B cell (primary cell): ENCODE measurements at places on chromosomes 11 and 22.

- no peak for DNase-seq
Measured at GRCh38 chr22:23781511-23782183, 5.1 kb upstream of the SMARCB1 start.

- no peak for DNase-seq
Measured at GRCh38 chr22:27624705-27625104, 176.9 kb downstream of the MN1 start.

DNA sequence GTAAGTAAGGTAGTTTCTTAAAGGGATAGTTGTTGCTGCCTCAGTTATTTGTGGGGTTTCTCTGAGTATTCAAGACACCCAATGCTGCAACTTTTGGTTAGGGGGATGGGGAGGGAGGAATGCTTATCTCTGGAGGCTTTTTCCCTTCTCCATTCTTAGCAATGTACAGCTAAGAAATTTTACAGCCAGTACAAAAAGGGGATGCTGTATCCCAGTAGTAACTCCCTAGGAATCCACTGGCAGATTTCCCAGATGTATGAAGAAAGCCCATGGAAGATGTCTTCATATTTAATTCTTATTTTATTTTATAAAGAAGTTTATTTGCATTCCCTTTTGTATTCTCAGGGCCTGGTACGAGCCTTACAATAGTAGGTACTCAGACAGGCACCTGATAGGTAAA lies 154.8 kb downstream of the ENTHD1 start:
- no peak for DNase-seq

- DNase-seq, result peak; percentile 31
Measured at GRCh38 chr11:1556278-1556902, 15.7 kb downstream of the DUSP8 start.

GRCh38 chr22:42648368-42649245 lies 585 bp downstream of the CYB5R3 start:
- peak; percentile 71 for DNase-seq

DNA sequence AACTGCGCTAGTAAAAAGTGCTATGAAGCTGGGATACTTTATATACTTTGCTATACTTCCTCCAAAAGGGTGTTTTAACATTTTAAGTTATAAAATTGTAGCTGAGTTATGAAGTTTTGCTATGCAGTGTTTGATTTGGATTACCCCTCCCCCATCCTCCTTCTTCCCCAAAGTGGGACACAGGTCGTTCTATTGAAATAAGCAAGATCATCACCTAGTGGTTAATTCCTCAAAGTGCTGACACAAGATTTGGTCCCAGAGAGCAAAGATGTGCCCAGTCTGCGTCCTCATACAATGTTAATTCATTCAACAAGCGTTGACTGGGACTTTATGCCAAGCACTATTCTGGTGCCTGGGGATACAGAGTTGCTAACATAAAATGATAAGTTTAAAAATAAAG lies 78.5 kb downstream of the SPON1 start:
- no peak for DNase-seq

DNA sequence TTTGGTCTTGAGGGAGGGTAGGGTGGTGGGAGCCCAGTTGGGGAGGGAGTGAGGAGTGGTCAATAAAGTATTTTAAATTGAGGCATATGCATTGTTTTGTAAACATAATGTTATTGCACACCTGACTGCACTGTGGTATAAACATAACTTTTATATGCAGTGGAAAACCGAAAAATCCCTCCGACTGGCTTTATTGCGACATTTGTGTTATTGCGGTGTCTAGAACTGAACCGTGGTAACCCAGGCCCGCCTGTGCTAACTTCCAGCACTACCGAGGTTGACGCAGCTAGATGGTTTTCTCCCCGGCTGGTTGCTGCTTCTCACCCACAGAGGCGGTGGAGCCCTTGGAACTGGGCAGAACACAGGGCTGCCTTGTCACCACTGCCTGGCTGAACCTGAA lies 7.6 kb upstream of the RNH1 start:
- no peak for DNase-seq

- no peak for DNase-seq
Measured at GRCh38 chr11:23875176-23875850, 621.5 kb upstream of the LUZP2 start.

GRCh38 chr22:47100019-47100418 lies 337.6 kb downstream of the TBC1D22A start:
- DNase-seq, result no peak

DNA sequence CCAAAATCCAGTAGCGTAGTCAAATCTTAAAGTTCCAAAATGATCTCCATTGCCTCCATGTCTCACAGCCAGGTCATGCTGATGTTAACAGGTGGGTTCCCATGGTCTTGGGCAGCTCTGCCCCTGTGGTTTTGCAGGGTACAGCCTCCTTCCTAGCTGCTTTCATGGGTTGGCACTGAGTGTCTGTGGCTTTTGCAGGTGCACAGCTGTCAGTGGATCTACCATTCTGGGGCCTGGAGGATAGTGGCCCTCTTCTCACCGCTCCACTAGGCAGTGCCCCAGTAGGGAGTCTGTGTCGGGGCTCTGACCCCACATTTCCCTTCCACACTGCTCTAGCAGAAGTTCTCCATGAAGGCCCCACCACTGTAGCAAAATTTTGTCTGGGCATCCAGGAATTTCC lies 132.8 kb downstream of the KCNC1 start:
- no peak for DNase-seq

DNA sequence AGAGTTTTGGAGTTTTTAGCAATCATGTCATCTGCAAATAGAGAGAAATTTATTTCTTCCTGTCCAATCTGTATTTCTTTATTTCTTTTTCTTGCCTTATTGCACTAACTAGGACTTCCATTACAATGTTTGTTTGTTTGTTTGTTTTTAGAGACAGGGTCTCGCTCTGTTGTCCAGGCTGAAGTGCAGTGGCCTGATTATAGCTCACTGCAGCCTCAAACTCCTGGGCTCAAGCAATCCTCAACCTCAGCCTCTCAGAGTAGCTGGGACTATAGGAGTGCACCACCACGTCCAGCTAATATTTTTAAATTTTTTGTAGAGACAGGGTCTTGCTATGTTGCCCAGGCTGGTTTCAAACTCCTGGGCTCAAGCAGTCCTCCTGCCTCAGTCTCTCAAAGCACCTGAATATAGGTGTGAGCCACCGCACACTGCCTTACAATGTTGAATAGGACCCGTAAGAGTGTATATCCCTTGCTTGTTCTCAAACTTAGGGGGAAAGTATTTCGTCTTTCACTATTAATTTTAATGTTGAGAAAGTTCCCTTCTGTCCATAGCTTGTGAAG lies 29.6 kb upstream of the MAPK1 start:
- DNase-seq, result no peak

- DNase-seq, result no peak
Measured at GRCh38 chr11:128559496-128560103, 27.8 kb downstream of the ETS1 start.

DNA sequence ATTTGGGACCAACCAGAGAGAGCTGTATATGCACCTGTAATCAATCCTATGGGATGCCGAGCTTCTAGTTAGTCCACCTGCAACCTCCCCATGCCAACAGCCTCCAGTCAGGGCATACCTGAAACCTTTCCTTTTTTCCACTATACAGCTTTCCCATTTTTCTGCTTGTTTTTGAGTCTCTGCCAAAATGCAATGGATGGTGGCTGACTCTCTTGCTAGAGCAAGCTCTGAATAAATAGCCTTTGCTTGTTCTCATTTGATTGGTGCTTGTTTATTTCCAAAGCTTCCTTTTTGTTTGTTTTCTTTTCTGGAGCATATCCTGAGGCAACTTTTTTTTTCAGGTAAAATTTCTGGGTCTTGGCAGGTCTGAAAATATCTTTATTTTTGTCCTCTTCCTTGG lies 58.0 kb upstream of the PLET1 start:
- DNase-seq, result no peak

DNA sequence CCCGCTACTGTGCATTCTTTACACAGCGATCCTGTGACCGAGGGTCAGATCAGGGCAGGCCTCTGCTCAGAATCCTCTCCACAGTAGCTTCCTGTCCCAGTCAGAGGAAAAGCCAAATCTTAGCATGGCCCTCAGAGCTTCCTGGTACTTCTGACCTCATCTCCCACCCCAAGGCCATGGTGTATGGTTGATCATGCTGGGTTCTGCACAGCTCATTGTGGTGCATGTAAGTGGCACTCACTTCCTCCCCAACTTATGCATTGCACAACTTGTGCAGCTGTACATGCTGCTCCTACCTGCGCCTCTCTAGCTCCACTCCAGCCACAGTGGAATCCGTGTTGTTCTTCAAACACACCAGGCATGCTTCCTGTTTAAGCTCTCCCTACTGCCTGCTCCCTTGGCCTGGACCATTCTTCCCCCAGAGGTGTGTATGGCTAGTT lies 20.3 kb downstream of the BMAL1 start:
- DNase-seq, result no peak

GRCh38 chr11:36193290-36193619 lies 96.0 kb downstream of the COMMD9 start:
- DNase-seq, result no peak

- DNase-seq, result no peak
Measured at GRCh38 chr11:67705264-67705663, 30.8 kb upstream of the ALDH3B2 start.

DNA sequence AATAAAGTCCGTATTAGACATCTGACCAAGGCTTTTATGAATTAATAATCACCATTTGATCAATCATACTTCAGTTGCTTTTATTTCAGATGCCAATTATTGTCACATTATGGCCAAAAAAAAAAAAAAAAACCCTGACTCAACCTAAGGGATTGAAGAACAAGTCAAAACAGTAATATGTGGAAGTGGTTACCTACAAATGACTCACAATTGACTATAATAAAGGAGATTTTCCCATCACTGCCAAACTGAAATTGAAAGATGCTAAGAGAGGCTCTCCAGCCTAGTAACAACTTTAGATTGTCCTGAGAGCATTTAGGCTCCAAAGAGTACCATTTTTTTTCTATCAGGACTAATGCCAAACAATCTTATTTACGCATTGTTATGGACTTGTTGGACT lies 35.2 kb downstream of the SOX6 start:
- DNase-seq, result no peak

- DNase-seq, result no peak
Measured at GRCh38 chr22:25557218-25557617, 7.3 kb upstream of the GRK3 start.

GRCh38 chr22:49208768-49209252 lies 618.9 kb downstream of the BRD1 start:
- no peak for DNase-seq

- no peak for DNase-seq
Measured at GRCh38 chr11:29751618-29752017, 265.2 kb downstream of the KCNA4 start.

GRCh38 chr11:102761646-102762238 lies 18.7 kb downstream of the MMP10 start:
- DNase-seq, result no peak

DNA sequence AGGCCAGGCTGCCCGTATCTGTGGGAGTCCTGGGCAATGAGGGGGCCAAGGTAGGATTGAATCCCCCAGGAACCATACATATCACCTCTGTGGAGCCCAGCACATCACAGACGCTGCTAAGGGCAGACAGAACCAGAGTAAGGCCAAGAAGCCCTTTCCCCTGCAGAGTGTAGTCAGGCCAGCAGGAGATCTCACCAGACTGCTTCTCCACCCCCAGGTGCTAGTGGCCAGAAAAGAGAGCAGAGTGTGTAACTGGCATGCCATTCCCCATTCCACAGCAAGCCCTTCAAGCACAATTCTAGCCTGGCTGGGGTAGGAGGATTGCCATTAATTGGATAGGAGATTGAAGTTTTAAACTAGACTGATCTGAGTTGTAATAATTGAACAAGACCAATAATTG lies 28.0 kb upstream of the FCHSD2 start:
- no peak for DNase-seq

GRCh38 chr11:23236826-23237555 lies 376.7 kb upstream of the CCDC179 start:
- no peak for DNase-seq

DNA sequence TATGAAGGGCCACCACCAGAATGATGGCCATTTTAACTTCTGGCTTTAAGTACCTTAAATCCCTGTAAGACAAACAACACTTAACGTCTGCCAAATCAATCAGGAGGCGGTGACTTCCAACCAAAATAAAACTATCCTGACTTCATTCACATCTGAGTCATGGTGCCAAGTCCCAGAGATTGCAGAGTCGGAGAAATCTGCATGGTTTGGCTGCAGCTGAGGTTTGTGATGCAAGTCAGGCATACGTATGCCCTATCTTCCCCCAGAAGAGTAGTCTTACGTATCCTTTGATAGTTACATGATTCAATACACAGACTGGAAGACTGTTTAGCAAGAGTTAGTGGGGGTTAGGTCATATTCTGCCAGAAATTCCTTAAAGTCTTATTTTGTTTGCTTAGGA lies 1.7 kb upstream of the GAB2 start:
- no peak for DNase-seq

- peak; percentile 79 for DNase-seq
Measured at GRCh38 chr11:65355013-65355775, 643 bp downstream of the TIGD3 start.

- peak; percentile 93 for DNase-seq
Measured at GRCh38 chr22:42070517-42071422, at the start of gene NAGA. Gene NAGA, minus strand, starts transcription at chr22:42070812. Its CDS starts 515 bp downstream, at chr22:42070297.

DNA sequence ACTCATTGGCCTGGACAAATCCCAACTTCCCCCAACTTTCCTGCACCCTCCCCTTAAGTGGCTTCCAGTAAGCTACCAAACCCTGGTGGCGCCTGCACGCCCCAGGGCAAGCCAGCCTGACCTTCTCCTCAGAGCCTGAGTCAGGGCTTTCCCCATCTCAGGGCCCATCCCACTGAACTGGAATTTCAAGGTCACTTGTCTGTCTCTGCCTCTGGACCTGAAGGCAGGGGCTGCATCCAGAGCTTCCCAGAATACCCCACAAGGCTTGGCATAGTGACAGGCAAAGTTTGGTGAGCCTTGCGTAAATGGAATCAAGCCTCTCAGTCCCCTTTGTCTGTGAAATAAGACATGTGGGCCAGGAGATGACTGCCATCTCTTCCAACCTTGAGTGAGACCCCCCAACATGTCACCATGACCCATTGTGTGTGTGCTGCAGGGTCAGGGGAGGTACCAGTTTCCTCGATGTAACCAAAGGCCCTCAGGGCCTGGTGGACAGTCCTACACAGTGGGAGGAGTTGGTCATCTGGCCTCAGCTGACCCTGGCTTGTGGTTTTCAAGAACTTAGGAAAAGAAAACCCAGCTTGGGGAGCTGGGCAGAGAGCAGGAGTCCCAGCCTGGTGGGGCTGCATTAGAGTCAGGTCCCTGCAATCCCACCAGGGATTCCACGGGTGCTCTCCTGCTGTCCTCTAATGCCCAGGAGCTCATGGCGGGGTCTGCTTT lies 8.9 kb downstream of the ALX4 start:
- DNase-seq, result no peak

- no peak for DNase-seq
Measured at GRCh38 chr11:1233351-1234053, 10.6 kb downstream of the MUC5B start.
